ENCODE measurements at places on chromosomes 16 and 17. TPM values are rescaled to one million over a fixed set of nuclear protein-coding genes. Genes with fewer than 3 reads are reported as not detected.

DRC3 gene
- 14.7 TPM for polyA plus RNA-seq

ACSM3 gene
- 101 TPM for polyA plus RNA-seq

FNDC8 gene
- polyA plus RNA-seq: not detected

DOC2B gene
- polyA plus RNA-seq: 84.3 TPM

DNA sequence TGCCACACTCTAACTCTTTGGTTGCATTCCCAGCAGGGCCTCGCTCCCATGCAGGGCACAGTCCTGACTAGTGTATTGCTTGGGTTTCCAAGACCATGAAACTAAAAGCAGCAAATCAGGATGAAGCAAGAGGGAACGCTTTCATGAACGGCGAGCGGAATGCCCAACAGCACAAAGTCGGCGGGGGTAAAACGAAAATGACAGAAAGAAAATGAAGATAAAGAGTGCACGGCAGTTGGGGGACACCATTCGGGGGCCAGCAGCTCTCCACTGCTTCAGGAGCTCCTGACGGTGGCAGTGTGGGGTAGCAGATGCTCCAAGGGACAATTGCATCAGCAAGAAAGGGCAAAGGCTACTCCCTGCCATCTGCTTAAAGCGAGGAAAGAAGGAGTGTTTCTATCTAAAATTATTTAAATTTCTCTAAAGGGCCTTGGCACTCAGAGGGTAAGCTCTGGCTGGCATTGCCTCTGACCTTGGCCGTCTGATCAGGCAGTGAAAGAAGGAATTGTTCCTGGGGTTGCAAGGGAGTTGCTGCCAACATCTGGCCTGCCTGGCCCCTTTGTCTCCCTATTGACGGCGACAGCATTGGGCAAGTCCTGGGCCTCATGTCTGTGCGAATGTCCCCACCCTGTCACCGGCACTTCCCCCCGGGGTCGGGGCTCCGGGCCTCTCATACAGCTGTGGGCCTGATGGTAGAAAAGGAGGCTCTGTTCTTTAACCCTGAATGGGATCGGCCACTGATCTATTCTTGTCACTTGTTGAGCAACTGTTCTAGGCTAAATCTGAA is 138.2 kb downstream of the CMIP start:
- no peak for DNase-seq

DNA sequence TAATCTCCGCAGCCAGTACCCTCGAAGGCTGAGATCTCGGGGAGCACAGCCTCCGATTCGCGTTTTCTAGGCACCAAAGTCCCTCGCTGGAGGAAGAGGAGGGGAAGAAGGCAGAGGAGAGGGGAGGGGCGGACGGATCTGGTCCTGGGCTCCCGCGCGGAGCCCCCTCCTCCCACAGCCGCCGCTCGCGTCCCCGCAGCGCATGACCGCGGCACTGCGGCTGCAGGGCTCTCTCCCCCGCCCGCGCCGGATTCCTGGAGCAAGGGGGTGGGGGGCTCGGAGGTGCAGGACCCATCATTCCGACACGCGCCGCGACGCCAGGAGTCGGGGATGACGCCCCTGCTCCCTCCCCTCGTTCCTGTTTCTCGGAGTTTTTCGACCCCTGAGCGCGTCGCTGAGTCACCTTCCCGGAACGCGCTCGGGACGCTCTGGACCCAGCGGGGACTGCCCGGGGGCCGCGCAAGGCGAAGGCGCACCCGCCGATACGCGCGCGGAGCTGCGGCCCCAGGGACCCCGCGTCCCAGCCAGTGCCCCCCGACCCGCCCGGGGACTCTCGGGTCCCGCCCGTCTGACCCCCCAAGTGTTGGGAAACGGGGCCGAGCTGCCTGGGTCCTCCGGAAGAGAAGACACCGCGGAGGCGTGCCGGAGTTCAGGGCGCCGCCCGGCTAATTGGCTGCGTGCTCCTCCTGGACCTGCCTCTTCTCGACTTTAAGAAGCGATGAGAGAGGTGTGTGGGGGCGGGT is 1.4 kb upstream of the SPHK1 start:
- DNase-seq: no peak

- DNase-seq: no peak
These were observed 55.7 kb upstream of the TAC4 start for GRCh38 chr17:49903523-49903922.

DNA sequence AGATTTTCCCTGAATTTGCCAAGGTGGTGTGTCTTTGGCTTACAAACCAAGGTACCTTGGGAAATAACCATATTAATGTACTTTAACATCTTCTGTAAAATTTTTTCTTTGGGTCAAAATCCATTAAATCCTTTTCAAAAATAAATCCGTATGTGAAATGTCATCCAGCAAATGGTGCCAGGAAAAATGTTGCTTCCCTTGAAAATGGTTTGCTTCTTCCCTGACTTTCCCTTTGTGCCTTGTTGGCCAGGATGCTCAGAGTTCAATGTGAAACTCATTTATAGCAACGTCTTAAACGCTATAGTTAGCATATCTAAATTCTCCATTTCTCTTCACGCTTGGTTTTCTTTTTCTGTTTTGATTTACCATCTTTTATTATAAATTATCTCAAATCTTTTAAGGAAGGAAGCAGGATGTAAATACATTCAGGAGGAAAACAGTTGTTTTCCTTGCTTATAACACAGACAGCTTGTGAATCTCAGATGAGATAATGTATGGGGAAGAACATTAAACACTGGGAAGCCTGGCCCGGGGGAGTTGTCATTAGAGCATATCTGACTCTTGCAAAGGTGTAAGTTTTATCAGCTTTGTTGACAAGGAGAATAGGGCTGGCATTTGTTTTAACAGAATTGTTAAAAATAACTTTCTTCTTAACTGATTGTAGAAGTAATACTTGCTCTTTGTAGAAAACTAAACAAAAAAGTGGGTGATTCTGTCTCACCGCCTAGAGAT is 42.1 kb downstream of the GPRC5B start:
- DNase-seq: no peak

DNA sequence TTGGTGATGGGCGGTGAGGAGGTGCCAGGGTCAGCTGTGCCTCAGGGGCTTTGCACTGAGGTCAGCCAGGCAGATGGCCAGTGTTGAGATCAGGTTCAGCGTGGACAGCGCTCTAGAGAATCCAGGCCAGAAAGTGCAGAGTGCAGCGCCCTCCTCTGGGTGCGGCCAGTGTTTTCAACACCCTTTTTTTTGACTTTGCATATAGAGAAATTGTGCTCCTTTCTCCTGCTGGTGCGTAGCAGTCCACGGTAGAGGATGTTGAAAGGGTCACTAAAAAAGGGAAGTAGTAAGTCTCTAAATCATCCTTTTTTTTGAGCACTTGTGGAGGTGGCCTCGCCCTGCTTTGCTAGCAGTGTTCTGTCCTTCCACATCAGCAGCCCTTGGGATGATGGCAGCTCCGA is 53.9 kb downstream of the BANP start:
- DNase-seq: no peak

DNA sequence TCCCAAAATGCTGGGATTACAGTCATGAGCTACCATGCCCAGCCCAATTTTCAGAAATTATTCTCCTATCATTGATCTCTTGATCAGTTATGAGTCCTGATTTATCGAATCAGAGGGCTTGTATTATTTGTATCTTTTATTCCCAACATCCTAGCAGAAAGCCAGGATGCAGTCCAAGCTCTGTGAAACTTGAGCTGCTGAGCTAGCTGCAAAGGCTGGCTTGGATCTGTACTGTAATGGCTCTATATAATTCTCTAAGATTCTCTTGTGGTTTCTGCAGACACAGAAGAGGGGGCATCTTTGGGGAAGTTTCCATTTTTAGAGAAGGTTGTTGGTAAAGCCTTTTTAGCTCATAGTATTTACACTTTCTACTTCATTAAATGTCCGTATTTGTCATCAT is 227.1 kb downstream of the MAP2K4 start:
- no peak for DNase-seq

- DNase-seq: no peak
These were observed 17.3 kb upstream of the ENDOV start for GRCh38 chr17:80397686-80398085.

GRCh38 chr17:4003501-4004421 is 39.5 kb upstream of the ATP2A3 start:
- no peak for DNase-seq

- no peak for DNase-seq
These were observed 1.2 kb upstream of the GLIS2 start for GRCh38 chr16:4314532-4315185.

- DNase-seq: no peak
These were observed 40.9 kb downstream of the RAP1GAP2 start for GRCh38 chr17:2837147-2837561.

GRCh38 chr16:52389045-52389444 is 157.9 kb downstream of the TOX3 start:
- DNase-seq: no peak

GRCh38 chr16:27762441-27762840 is 212.5 kb downstream of the KATNIP start:
- no peak for DNase-seq
